ENCODE measurements at places on chromosomes 4 and X.

GRCh38 chr4:10151182-10151581 is 34.6 kb upstream of the WDR1 start:
- DNase-seq = no peak

GRCh38 chrX:23114241-23114640 is 114.5 kb downstream of the DDX53 start:
- no peak for DNase-seq

GRCh38 chrX:96693407-96693806 is 8.8 kb downstream of the DIAPH2 start:
- DNase-seq = no peak

GRCh38 chr4:184387351-184387750 is 87.0 kb downstream of the IRF2 start:
- DNase-seq = no peak

- DNase-seq = no peak
Measured at GRCh38 chr4:128663325-128663724, 146.2 kb upstream of the JADE1 start.

DNA sequence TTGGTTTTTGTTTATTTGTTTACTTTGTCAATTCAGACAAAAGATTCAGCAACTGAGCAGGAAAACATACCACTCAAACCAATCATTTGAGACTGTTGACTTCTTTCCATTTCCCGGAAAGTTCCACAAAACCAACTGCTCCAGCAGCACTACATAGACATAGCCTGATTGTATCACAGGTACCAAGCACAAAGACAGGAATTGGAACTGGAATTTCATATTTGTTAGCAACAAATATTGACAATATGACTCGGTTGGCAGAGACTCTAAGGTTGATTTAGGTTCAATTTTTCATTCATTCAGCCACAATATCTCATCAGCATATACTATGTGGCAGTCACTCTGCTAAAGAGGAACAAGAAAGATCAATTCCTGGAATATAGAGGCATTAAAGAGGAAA is 364.0 kb downstream of the ZIC3 start:
- DNase-seq = no peak

GRCh38 chr4:107877361-107877760 is 52.6 kb downstream of the SGMS2 start:
- no peak for DNase-seq

GRCh38 chr4:71867598-71867997 is 83.7 kb upstream of the GC start:
- no peak for DNase-seq

- DNase-seq = no peak
Measured at GRCh38 chr4:79917246-79917645, 155.8 kb downstream of the ANTXR2 start.

- no peak for DNase-seq
Measured at GRCh38 chrX:107684956-107685385, 56.7 kb downstream of the PRPS1 start.

- no peak for DNase-seq
Measured at GRCh38 chr4:23754688-23755087, 135.2 kb downstream of the PPARGC1A start.

GRCh38 chrX:39805825-39806224 is 291.9 kb downstream of the BCOR start:
- DNase-seq = no peak

- DNase-seq = no peak
Measured at GRCh38 chr4:90876296-90876695, 749.1 kb downstream of the CCSER1 start.
